Occipital lobe (tissue), 3 donors: ENCODE measurements at places on chromosomes 11 and 22. TPM values are rescaled to one million over a fixed set of nuclear protein-coding genes. Genes with fewer than 3 reads are reported as not detected.

Gene CRACR2B
- total RNA-seq, result 0.31 TPM

Gene SLC43A3
- total RNA-seq, result 8.7 TPM

Gene SLCO2B1
- 9.2 TPM for total RNA-seq

DNA sequence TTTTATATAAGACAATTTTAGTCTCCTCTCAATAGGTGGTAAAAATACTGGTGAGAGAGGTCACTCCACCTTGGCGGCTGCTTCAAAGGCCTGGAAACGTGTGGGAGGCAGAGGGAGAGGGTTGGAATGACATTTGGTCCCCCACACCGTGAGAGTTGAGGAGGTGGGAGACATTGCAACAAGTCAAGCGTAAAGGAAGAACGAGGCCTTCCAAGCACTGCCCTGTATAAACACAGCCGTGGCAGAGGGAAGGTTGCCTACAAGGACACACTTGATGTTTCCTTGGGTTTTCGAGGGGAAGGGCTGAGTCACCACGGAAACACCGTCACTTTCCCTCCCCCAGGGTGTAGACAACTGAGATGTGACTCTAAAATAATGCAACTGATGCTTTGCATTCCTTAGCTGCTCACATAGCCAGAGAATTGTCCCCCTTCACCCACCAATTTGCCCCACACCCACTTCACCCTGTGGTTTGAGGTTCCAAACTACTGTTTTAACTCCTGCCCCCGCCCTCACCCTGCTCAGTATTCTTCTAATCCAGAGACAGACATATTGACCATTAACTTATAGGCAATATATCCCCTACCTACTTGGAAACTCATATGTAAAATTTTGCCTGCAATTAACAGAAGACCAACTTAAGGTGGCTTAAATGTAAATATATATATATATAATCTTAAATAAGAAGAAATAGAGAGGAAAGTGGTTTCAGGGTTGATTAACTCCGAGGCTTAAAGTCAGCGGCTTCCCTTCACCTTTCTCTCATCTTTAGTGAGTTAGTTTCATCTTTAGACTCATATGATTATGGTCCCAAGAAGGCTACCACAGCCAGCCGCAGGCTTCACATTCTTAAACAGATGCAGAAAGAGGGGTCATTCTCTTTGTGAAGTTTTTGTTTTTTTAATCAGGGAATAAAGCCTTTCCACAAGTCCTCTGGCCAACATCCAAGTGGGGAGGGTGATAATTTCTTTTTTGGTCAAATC, 54.1 kb upstream of the BDNF start:
- no peak for DNase-seq

Gene EPS8L2
- total RNA-seq, result 1.4 TPM

DNA sequence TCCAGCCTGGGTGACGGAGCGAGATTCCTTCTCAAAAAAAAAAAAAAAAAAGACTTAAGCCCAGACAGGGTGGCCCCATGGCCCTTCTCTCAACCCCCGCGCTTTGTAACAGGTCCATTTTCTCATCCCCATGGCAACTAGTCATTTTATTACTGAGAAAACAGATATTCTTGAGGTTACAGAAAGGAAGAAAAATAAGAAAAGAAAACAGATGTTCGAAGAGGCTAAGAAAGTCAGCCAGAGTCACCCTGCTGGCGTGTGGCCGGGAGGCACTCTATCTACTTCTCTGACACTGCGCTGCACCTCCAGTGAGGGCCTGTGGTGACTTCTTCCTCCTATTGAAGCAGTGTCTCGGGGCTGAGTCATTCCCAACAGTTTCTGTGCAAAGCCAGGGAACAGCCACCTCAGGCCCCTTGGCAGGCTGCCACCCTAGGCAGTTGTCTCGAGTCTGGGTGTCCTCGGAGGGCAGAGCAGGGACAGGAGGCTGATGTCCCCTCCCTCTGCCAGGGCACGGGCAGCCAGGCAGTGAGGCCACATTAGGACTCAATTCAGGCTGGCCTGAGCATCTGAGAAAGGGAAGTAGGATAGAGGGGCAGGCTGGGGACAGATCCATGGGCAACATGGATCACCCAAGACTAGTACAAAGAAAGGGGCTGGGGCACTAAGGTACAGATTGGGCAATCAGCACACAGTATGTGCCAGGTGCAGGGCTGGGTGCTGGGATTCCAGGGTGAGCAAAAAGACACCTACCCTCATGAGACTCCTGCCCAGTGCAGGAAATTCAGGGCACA, 16.4 kb upstream of the SYVN1 start:
- peak; percentile 31 for DNase-seq

- DNase-seq, result no peak
Measured at GRCh38 chr11:33620423-33621171, 80.0 kb downstream of the C11orf91 start.
